RPMI7951 (cell line): ENCODE measurements at places on chromosomes 1 and 21.

- peak; percentile 5 for DNase-seq
Observed at GRCh38 chr1:147821883-147822282, 61.5 kb upstream of the GJA5 start.

DNA sequence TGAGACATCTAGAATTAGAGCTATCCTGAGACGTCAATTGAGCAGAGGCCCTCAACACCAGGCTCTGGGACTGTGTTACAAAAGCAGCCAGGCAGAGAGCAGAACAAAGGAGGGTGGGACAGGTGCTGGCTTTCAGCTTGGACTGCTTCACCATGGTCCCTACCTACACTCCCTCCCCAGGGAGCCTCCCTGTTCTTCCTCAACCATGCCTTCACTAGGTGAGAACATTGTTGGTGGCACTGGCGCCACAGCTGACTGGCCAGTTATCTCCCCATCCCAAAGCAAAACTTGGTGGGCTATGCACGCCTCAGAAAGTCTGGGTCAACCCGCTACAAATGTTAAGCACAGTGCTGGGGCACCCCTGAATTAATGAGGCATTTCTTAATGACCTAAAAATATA is 87.8 kb downstream of the NMNAT2 start:
- no peak for DNase-seq

DNA sequence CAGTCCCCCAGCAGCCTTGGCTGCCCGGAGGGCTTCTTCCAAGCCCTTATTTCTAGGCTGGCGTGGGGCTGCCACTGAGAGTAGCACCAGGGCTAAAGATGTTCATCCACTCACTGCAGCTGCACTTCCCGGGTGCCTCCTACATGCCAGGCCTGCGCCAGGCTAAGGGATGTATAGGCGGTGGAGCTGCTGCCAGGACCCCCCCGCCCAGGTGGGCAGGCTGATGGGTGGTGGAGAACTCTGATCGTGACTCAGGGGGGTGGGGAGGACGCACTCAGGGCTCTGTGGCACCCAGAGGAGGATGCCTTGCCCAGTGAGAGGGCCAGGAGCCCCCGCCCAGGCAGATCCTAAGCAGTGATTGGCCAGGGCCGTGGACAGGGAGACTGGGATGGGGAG is 34.1 kb downstream of the CFAP74 start:
- no peak for DNase-seq

- DNase-seq = no peak
Observed at GRCh38 chr1:64129701-64130100, 73.7 kb upstream of the UBE2U start.

GRCh38 chr21:14453339-14454015 is 70.5 kb upstream of the HSPA13 start:
- DNase-seq = no peak
